ENCODE measurements at places on chromosomes 11 and 22. TPM values are rescaled to one million over a fixed set of nuclear protein-coding genes. Genes with fewer than 3 reads are reported as not detected.

DNA sequence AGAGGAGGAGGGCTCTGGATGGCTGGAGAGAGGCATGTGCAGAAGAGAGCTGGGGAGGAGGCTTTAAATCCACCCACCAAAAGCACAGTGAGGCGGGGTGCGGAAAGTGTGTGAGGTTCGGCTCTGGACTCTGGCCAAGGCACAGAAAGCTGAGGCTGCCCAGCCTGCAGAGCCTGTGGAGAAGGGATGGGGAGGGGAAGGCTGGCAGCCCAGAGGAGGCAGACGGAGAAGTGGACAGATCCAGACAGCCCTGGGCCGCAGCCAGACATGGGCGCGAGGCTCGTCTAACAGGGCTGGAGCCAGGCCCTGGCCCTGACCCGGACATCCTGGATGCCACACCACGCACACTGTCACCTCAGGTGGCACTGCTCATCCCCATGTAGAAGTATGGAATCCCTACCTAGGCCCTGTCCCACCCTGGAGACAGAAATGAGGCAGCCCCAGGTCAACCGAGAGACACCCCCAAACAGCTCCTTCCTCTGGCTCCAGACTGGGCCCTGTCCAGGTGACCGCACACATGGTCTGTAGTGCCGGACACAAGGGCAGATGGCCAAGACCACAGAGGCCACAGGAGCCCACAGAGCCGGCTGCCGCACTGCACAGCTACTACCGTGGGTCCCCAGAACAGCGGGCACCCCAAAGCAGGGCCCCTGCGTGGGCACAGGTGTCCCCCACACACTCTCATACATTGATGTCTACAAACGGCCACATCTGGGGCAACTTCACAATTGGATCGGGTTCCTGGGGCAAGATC lies 16.6 kb upstream of the MOB2 start:
- no peak overlapping the region for H3K27ac ChIP-seq
- no peaks in the 10 kb centered on the region for H3K27me3 ChIP-seq
- no peak for DNase-seq
- peaks cover 14% of the 10 kb centered on the region for H3K36me3 ChIP-seq
- no peak overlapping the region for H3K4me3 ChIP-seq
- H3K4me1 ChIP-seq = peaks cover 36% of the 10 kb centered on the region

- peaks cover 47% of the 10 kb centered on the region for H3K4me1 ChIP-seq
- H3K36me3 ChIP-seq = no peaks in the 10 kb centered on the region
- DNase-seq = no peak
- peak overlapping the region; percentile 53 for H3K27ac ChIP-seq
Observed at GRCh38 chr11:96254087-96254486, 88.9 kb downstream of the MAML2 start.

DNA sequence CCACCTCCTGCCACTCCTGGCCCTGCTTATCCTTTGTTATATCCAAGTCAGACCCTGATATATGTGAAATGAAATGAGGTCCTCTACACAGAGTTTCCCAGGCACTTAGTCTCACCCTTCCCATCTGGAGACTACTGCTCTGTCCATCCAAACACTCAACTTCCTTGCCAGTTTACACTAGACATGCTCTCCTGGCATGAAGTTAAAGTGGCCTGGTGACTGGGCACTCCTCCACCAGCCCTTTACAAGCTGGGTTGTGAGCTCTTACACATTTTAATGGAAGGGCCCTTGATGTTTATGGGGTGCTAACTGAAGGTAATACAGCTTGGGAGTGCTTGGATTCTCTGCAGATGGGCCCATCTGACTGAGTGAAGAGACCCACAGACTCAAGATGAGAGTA lies 216.1 kb upstream of the NARS2 start:
- H3K27me3 ChIP-seq = no peaks in the 10 kb centered on the region
- DNase-seq = no peak
- H3K36me3 ChIP-seq = no peaks in the 10 kb centered on the region
- no peak overlapping the region for H3K27ac ChIP-seq
- H3K4me3 ChIP-seq = no peak overlapping the region

DNA sequence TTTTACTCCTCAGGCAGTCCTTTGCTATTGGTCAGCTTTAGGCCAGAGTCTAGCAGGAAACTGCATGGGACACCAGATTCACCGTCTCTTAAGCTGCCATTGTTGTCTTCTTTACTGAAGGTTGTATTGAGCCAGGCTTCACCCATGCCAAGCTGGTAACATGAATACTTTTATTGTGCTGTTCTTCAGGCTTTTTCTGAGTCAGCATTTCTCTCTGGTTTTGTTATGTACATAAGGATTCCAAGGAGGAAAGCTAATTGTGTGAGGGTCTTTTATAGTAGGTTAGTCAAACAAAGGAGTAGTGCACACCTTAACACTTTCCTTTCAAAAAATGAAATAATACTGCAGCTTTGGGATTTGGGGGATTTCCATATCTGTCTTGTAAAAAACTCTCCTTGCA lies 252.8 kb downstream of the JRKL start:
- H3K27me3 ChIP-seq = no peaks in the 10 kb centered on the region
- no peaks in the 10 kb centered on the region for H3K36me3 ChIP-seq
- no peak overlapping the region for H3K27ac ChIP-seq
- H3K4me1 ChIP-seq = no peaks in the 10 kb centered on the region
- no peak for DNase-seq
- no peak overlapping the region for H3K4me3 ChIP-seq

Gene POLR2F
- 20.2 TPM for total RNA-seq

GRCh38 chr22:19723232-19723982 lies at the start of gene GP1BB:
TSS of gene GP1BB (plus strand) at chr22:19723539. CDS start at chr22:19723570, 31 bp downstream.
- H3K36me3 ChIP-seq = no peaks in the 10 kb centered on the region
- H3K27ac ChIP-seq = no peak within 1 kb of the TSS
- H3K4me1 ChIP-seq = peaks cover 26% of the 10 kb centered on the region

DNA sequence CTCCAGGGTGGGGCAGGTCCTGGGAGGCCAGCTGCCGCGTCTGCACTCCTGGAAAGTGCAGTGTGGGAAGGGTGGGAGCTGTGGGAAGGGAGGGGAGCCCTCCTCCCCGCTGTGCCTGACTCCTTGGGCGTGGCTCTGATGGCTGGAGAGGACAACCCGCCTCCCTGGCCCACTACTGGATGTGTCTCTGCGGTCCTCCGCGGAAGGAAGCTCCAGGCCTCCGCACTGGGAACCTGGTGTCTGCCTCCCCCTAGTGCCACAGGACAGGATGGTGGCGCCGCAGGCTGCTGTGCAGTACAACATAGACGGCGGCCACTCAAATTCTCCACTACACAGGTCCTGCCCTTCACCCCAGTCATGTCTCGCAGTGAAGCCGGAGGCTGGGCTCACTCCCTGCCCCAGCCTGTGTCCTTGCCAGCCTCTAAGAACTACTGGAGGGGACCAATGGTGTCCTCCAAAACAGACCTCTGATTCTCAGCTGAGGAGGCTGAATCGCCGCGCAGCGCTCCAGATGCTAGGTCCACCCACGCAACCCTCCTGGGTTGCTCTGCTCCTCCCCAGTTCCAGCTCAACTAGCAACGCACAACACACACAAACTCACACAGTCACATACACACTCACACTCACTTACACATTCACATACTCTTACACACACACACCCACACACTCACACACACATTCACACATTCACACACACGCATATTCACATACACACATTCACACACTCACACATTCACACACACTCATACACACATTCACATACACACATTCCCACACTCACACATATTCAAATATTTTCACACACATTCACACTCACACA lies 12.4 kb upstream of the DSCAML1 start:
- H3K4me1 ChIP-seq = peaks cover 26% of the 10 kb centered on the region
- no peak overlapping the region for H3K4me3 ChIP-seq
- H3K27me3 ChIP-seq = no peaks in the 10 kb centered on the region

Gene SYT12
- not detected for total RNA-seq

- no peak overlapping the region for H3K4me3 ChIP-seq
- no peak overlapping the region for H3K27ac ChIP-seq
- H3K27me3 ChIP-seq = no peaks in the 10 kb centered on the region
- no peak for DNase-seq
- no peaks in the 10 kb centered on the region for H3K4me1 ChIP-seq
- H3K36me3 ChIP-seq = no peaks in the 10 kb centered on the region
Observed at GRCh38 chr11:26599425-26599824, 27.4 kb upstream of the MUC15 start.

Gene ASRGL1
- total RNA-seq = 0.74 TPM

- H3K27ac ChIP-seq = no peak overlapping the region
- peak; percentile 5 for DNase-seq
- H3K4me3 ChIP-seq = no peak overlapping the region
- no peaks in the 10 kb centered on the region for H3K27me3 ChIP-seq
- peaks cover 22% of the 10 kb centered on the region for H3K36me3 ChIP-seq
Observed at GRCh38 chr22:29635734-29636357, 32.4 kb downstream of the NF2 start.

- H3K4me3 ChIP-seq = no peak overlapping the region
- DNase-seq = no peak
- no peaks in the 10 kb centered on the region for H3K36me3 ChIP-seq
- H3K27me3 ChIP-seq = no peaks in the 10 kb centered on the region
Observed at GRCh38 chr11:57378186-57378585, 2.8 kb downstream of the PRG3 start.

DNA sequence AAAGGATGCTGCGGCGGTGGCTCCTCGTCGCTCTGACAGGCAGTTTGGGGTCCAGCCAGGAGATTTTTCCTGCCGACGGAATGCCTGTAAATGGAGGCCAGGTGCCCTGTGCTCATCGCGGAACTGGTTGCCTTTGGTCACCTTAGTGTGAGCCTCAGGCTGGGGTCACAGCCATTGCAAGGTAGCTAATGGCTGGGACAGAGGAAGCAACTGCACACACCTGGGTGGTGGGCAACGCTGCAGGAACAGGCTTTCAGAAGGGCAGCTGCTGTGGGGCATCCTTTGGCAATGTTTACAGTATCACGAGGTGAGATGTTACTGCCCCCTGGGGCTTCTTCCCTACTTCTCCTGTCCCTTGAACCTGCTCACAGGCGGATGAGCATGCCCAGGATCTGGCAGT lies 205.5 kb downstream of the GRIK4 start:
- no peaks in the 10 kb centered on the region for H3K36me3 ChIP-seq
- no peak overlapping the region for H3K27ac ChIP-seq
- DNase-seq = no peak

DNA sequence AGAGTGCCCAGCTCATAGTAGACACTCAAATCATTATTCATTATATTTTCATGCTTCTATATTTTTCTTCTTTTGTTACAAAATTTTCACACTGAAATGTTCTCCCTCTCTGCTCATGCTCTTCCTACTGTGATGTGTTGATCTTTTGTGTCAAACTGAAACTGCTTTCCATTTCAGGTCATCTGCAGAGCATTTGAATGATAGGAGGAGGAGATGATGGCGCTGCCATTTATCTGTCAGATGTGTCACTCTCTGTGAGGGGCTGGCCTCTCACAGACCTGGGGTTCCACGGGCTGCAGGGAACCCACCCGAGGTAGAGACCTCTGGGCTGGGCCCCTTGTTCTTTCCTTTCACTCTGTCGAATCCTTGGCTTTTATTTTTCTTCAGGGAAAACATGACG lies 41.1 kb downstream of the OR10A6 start:
- no peak overlapping the region for H3K4me3 ChIP-seq
- no peaks in the 10 kb centered on the region for H3K4me1 ChIP-seq
- H3K27ac ChIP-seq = no peak overlapping the region
- H3K27me3 ChIP-seq = no peaks in the 10 kb centered on the region
- DNase-seq = no peak
- no peaks in the 10 kb centered on the region for H3K36me3 ChIP-seq
